ENCODE measurements at places on chromosomes 7 and 10. TPM values are rescaled to one million over a fixed set of nuclear protein-coding genes. Genes with fewer than 3 reads are reported as not detected.

The FXYD4 gene
- total RNA-seq: not detected

The CRHR2 gene
- not detected for total RNA-seq

The MRPL43 gene
- total RNA-seq: 58.0 TPM

The CPA5 gene
- total RNA-seq: not detected

The ZNF783 gene
- 17.0 TPM for total RNA-seq
